ENCODE measurements at places on chromosomes 3 and 15. TPM values are rescaled to one million over a fixed set of nuclear protein-coding genes. Genes with fewer than 3 reads are reported as not detected.

Gene FAM43A
- polyA plus RNA-seq, result 1.5 TPM

Gene ITIH1
- polyA plus RNA-seq, result not detected

Gene MITF
- polyA plus RNA-seq, result 1.4 TPM

Gene MAGEL2
- 0.98 TPM for polyA plus RNA-seq

Gene RTP3
- polyA plus RNA-seq, result not detected

Gene GOLGA6A
- polyA plus RNA-seq, result not detected

Gene DLL4
- polyA plus RNA-seq, result not detected

Gene ZSCAN2
- polyA plus RNA-seq, result 0.90 TPM

Gene LRRC31
- 1.9 TPM for polyA plus RNA-seq

Gene ITIH3
- polyA plus RNA-seq, result not detected

Gene CACNA1D
- 1.9 TPM for polyA plus RNA-seq

Gene TERC
- polyA plus RNA-seq, result not detected

Gene PYGO1
- polyA plus RNA-seq, result 2.4 TPM

All from Purkinje cell (primary cell).